ENCODE measurements at places on chromosomes 6 and 20.

GRCh38 chr6:155132617-155133016 lies 131.2 kb upstream of the CLDN20 start:
- DNase-seq = no peak

- DNase-seq = no peak
Measured at GRCh38 chr6:111238464-111239119, 151.3 kb downstream of the SLC16A10 start.

DNA sequence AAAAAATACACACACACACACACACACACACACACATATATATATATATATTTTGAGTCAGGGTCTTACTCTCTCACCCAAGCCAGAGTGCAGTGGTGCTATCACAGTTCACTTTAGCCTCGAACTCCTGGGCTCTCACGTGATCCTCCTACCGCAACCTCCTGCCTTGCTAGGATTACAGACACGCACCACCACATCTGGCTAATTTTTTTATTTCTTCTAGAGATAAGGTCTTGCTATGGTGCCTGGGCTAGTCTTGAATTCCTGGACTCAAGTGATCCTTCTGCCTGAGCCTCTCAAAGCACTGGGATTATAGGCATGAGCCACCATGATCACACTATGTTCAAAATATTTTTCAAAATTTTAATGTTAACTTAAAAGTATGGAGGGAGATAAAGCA lies 43.5 kb downstream of the NUP153 start:
- DNase-seq = no peak

- peak; percentile 37 for DNase-seq
Measured at GRCh38 chr20:43187476-43188233, 2.1 kb downstream of the PTPRT start.

DNA sequence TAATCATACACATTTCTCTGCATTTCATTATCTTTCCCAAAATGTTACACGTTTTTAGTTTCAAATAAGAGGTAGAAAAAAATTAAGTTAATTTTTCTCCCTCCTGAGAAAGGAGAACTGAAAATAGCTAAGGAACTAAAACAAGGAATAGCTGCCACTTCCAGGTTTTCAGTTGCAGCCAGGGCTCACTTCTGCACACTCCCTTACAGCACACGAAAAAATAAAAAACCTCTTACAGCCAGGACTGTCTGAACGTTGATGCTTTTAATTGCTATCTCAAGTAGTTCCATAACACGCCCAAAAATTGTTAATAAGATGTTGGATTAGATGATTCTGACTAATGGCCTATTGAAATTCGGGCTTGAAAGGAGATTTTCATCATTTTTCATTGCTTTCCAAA lies 153.7 kb upstream of the THBS2 start:
- no peak for DNase-seq

All from Jurkat, Clone E6-1 (cell line).